ENCODE measurements at places on chromosomes 2 and 18. TPM values are rescaled to one million over a fixed set of nuclear protein-coding genes. Genes with fewer than 3 reads are reported as not detected.

ACTR3 gene
- total RNA-seq, result 165 TPM

MOCOS gene
- total RNA-seq, result not detected

IAH1 gene
- total RNA-seq, result not detected

CD8B2 gene
- not detected for total RNA-seq

HRH4 gene
- not detected for total RNA-seq

ABCG8 gene
- 0.04 TPM for total RNA-seq

UGT1A10 gene
- not detected for total RNA-seq

ALPI gene
- total RNA-seq, result not detected

LIMS4 gene
- 1.5 TPM for total RNA-seq

MDH1B gene
- 1.3 TPM for total RNA-seq

ZNF804A gene
- total RNA-seq, result 16.8 TPM

CREG2 gene
- total RNA-seq, result 0.04 TPM

KLHL30 gene
- total RNA-seq, result 4.1 TPM

GPR55 gene
- total RNA-seq, result not detected

SPATS2L gene
- total RNA-seq, result 355 TPM

SRD5A2 gene
- total RNA-seq, result not detected

GPR35 gene
- 0.30 TPM for total RNA-seq

REG3G gene
- total RNA-seq, result not detected

TUBA4B gene
- total RNA-seq, result not detected

CHRNG gene
- total RNA-seq, result 36.6 TPM

ACVR1C gene
- 3.4 TPM for total RNA-seq

CFAP221 gene
- not detected for total RNA-seq

FNDC4 gene
- 0.91 TPM for total RNA-seq

C1QL2 gene
- total RNA-seq, result not detected

TOGARAM2 gene
- total RNA-seq, result 0.73 TPM

BCL11A gene
- 29.7 TPM for total RNA-seq

CDH20 gene
- total RNA-seq, result not detected

All from SJCRH30 (cell line).